ENCODE measurements at places on chromosomes 11 and 22.

GRCh38 chr11:100719809-100720221 lies 32.7 kb downstream of the ARHGAP42 start:
- no peak for DNase-seq

DNA sequence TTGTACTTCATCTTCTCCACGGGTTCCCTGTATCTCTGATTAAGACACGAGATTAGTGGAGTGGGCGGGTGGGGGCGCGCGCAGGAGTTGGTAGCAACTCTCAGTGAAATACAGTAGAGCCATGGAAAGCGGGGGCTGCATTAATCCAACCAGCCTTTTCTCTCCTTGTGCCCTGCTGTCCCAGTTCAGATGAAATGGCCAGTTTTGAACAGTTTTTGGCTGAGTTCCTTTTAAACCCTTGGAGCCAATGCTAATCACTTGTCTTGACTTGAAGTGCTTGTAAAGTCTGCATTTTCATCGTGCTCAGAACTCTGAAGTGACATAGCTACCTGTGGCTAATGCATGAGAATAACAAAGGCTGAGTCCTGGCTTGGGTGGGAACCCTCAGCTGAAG lies 734 bp upstream of the TMEM123 start:
- no peak for DNase-seq

DNA sequence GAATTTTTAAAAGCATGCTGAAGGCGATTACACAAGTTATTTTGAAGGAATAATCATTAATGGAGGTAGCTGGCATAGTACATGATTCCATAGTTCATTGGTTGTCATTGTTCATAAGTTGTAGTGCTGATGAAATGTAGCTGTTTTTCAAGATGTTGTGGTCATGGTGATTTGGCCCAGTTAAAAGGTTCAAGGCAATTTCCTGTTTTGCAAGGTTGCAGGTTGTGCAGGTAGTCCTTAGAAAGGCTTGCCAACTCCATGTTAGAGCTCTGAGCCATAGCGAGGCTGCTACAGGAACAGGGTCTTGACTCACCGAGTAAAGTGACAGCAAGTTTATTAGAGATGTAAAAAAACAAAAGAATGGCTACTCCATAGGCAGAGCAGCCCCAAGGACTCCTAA lies 95.8 kb upstream of the CHORDC1 start:
- DNase-seq, result no peak

DNA sequence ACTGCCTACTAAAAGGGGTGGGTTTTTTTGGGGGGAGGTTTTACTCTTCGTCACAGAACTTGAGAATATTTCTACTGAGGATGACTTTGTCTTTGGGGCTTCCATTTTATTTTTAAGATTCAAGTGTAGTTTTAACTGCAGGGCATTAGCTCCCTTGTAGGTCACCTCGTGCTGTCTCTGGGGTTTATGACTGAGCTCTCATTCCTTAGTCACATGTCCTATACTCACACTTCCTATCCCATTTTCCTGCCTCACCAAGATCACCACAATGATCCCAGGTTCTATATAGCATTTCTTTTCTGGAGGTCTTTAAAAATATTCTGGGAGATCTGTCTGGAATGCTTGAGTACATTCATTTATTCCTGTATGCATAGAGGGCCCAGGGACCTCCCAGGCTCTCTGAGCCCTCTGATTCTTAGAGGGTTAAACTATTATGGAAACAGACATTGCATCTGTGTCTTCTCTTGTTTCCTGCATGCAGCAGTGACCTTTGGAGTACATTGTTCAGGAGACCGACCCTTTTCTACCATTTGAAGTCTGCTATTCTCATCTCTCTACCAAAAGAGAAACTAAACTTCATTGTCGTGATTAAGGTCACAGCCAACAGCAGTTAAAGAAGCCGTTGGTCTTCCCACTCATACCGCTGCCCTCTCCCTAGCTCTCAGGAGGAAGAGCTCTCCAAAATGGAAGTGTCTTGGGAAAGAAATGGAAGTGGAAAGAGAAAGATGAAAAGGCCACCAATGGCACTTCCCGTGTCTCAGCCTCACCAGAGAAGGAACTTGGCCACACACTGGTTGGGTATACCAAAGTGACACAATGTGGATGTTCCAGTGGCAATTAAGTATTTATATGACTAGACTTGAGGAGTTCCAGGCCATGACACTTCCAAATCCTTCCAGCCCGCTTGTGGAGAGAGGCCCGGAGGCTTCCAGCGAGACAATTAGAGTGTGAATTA lies 77.5 kb downstream of the ZBTB16 start:
- DNase-seq, result no peak
